CD4-positive, alpha-beta T cell treated with Interleukin-1 beta for 1 hour (primary cell): ENCODE measurements at places on chromosomes 3 and 15.

DNA sequence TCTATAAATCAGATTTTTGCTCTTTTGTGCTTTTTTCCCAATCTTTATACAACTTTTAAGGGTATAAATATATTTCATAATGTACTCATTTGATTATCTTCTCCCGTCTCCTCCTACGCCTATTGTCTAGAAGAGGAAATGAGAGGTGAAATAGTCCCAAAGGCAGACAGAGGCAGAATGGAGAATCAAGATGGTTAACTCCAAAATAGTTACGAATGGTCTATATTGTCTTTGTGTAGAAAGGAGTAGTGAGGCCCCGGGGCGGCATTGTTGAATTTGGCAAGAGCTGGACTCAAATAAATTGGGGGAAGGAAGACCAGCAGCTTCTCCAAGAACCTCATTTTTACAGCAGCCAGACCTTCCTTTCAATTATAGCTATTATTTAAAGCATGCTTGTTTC, 23.9 kb downstream of the ITPR1 start:
- no peak for DNase-seq

DNA sequence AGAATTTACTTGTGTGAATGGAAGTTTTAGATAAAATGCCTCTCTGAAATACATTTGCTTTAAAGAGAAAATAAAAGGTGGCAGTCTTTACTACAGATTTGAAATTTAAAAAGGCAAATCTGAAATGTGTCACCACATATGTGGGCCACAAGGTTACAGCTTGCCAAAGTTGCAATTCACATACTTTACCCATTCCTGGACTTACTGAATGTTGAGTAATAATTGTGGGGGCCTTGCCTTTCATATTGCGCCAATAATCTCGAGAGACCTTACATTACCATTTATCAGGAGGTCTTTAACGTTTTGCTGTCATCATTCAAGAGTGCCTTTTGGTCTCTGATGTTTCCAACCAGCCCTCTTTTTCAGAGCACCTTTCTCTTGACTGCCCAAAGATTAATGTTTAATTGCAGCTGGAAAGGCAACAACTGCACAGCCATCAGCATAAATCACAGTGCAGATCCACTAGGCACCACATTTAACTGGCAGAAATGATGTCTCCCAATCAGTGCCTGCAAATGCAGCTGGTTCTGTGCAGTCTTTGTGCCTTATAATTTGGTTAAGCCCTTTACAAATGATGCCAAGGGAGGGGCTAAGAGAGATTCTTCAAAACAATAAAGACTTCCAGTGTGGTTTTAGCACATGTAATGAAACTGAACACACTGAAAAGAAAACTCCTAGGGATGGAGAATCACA, 206.8 kb downstream of the MAGI1 start:
- DNase-seq: no peak

DNA sequence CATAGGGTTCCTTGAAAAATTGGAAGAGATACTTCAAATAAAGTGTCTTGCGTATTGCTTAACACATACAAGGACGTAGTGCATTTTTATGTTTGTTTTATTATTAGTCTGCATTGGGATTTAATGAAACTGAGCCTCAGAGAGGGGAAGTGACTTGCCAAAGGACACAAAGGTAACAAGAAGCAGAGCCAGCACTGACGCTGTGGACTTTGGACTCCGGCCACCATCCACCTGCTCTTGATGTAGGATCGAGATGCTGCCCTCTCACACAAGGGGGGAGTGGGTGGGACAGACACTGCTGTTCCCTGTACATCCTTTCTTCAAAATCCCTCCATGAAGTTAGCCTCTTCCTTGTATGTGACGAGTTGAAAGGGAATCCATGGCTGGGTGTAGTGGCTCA, 435.4 kb upstream of the RGMA start:
- DNase-seq: no peak

DNA sequence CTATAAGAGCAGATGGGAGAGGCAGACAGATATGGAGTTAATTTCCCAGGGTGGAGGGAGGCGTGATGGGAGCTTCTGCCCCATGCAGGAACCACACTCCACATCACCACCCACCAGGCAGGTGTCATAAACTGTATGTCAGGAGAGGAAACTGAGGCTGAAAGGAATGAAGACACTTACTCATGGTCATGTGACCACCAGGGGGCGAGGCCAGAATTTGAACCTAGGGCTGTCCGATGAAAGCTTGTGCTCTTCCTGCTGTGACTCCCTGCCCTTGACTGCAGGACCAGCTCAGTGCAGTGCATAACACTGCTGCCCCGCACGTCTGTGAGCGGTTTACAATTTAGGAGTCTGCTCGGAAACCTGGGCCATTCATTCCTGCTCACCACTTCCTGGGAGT, 28.8 kb downstream of the NUP210 start:
- DNase-seq: peak; percentile 37

- DNase-seq: no peak
Measured at GRCh38 chr3:9757427-9757826, 7.7 kb downstream of the OGG1 start.

GRCh38 chr15:57215326-57215725, 161.0 kb upstream of the CGNL1 start:
- no peak for DNase-seq

- no peak for DNase-seq
Measured at GRCh38 chr15:88061452-88061851, 195.1 kb downstream of the NTRK3 start.

DNA sequence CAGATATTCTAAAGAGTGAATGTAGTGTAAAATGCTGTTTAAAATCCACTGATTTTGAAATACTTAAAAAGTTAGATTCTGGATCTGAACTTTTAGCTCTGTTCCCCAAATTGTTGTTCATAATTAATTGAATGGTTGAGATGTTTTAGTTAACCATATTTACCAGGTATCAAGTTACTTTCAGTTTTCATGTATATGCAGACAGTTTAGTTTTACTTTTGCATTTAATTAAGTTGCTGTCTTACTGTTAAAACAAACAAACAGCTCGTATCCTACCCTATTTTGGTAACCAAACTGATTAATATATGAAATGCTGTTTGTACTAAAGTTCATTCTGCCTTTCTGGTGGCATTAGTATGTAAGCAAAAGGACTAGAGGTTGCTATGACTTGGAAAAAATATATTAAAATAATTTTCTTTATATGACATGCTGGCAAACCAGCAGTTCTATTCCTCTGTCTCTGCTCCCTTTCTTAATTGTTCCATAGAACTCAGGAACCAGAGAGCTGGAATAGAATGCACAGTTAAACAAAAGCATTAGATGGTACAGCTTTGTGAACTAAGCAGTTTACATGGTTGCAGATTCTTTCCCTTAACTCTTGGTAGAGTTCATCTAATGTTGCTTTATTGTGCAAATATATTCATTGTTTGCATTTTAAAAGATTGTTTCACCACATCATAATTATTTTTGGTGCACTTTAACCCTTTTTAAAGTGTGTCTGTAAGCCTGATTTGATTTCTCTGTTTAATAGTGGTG, 39.5 kb upstream of the SCAANT1 start:
- no peak for DNase-seq

DNA sequence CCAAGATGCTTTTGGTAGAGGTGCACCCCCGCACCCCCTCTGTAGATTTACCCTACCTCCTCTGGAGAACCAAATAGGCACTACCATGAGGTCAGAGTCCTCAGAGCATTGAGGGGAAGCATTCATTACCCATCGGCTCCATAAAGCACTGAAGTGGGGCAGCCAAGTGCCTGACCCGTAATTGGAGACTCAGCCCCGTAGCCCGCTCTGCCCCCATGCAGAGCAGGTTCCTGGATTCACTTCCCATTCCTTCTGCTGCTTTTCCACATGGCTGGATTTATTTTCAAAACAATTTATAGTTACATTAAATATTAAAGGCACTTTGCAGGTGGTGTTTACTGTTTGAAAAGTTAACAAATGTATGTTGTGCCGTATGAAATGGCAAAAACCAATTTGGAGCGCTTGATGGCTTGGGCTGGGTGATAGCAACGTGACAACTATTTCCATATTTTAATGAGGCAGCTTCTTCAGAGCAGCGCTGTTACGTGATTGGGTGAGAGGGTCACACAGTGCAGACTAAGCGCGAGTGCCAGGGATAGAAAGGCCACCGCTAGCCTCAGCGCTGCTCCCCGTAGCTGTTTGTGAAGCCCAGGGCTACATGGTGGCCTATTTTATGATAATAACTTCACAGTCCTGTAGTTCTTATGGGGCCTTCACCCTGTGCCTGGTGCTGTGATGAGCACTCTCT, 373.8 kb upstream of the PROK2 start:
- no peak for DNase-seq

- peak; percentile 80 for DNase-seq
Measured at GRCh38 chr3:15629860-15630597, 28.5 kb downstream of the BTD start.

DNA sequence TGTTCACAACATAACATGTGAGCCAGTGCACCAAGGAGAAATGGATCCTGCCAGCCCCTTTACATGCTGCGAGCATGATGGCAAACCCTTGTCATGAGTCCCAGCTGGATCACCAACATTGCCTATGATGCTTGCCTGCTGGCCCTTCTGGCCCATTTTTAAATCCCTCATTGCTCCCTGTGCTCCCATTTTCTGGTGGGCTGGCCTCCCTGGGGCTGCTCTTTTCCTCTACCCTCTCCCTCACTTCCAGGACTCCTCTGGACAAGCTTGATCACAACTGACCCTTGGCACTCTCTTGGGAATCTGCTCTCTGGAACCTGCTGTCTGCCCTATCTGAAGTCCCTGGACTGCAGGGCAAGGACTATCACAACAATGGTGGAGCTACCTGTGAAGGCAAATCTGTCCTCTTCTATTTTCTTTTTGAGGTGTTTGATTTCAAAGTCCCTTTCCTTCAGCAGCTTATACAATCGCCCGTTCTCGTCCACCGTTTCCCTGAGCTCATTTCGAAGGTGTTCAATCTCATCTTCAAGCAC, 16.3 kb downstream of the CCDC13 start:
- no peak for DNase-seq

- no peak for DNase-seq
Measured at GRCh38 chr15:57256939-57257338, 119.4 kb upstream of the CGNL1 start.

DNA sequence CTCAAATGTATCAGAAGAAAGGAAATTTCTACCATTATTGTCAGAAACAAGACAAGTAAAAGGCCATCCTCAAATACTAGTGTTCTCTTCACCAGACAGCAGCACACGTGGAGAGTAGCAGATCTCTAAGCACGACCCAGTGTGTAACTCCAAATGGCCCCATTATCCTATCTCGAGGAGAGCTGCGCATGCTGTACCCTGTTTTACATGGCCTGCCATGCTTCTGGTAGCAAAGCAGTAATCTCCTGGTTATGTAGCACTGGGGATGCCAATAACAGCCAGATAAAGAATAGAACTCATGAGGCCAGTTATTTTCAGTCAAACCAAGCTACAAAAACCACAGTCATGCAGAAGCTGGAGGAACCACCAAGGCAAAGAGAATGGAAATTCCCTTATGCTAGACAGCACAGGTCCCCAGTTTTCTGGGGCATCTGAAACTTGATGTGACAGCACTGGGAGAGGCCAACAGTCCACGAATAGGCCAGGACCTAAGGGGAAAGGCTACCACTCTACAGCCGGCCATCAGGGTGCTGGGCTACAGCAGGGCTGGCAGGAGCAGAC, 73.0 kb downstream of the LIPC start:
- no peak for DNase-seq

GRCh38 chr15:59177317-59177660, 29.4 kb upstream of the LDHAL6B start:
- peak; percentile 15 for DNase-seq

- no peak for DNase-seq
Measured at GRCh38 chr3:45546716-45547701, 47.5 kb upstream of the LIMD1 start.

GRCh38 chr3:172673210-172673679, 37.6 kb downstream of the NCEH1 start:
- peak; percentile 58 for DNase-seq

GRCh38 chr3:115877615-115877899, 254.2 kb downstream of the GAP43 start:
- DNase-seq: no peak

GRCh38 chr3:39118079-39118478, 10.6 kb downstream of the TTC21A start:
- DNase-seq: no peak

DNA sequence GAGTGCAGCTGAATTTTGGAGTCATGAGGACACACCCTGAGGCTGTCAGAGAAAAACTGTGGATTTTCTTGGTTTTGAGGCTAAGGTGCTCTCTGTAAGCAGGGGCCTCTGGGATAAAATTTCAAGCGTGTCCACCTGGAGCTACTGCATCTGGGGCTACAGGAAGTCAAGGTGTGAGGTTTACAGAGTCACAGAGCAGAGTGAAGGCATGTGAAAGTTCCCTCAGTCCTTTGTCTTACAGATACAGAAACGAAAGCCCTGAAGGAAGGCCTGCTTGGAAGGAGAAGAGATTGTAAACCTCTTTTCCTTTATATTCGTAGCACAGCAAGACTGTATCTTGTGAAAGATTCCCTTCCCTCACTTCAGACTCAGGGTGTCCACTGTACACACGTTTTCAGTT, 138.6 kb downstream of the OPA1 start:
- no peak for DNase-seq

DNA sequence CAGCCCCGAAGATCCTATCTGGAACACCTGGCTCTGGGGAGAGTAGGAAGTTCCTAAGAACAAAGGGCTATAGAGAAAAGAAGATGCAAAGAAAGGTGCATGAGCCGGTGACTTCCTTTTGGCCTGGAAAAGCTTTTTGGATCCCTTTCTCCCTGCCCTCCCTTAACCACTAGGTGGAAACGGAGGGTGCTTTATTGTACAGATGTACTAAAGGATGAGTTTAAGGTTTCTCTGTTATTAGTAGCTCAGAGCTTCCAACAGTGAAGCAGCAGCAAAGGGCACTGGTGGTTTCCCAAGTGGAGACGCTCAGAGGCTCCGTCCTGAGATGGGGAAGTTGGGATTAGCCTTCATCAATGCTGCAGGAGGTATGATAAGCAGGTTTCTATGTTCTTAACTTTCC, 5.9 kb upstream of the ADGRG7 start:
- no peak for DNase-seq

GRCh38 chr3:46709157-46709654, 8.0 kb downstream of the TMIE start:
- DNase-seq: no peak

DNA sequence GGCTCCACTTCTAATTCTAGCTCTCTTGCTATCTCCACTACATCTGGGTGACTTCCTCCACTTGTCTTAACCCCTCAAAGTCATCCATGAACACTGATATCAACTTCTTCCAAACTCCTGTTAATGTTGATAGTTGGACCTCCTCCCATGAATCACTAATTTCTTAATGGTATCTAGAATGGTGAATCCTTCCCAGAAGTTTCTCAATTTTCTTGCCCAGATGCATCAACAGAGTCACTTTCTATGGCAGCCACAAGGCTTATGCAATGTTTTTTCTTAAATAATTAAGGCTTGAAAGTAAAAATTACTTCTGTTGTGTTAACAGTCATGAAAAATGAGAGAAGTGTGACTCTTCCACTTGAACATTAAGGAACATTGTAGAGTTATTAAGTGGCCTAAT, 164.3 kb downstream of the PCCB start:
- no peak for DNase-seq

DNA sequence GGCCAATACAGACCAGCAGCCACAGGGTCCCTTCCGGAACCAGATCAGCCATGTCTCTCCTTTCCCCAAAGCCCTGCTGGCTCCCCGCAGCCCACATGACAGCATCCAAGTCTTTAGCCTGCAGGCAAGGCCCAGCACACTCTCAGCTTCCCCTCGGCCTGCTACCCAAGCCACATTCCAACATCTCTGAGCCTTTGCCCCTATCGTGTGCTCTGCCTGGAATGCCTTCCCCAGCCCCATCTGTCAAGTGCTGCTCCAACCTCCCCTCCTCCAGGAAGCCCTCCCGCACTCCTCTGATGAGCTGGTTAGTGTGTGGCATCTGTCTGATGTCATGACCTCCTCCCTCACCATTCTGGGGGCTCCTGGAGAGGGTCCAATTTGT, 8.5 kb downstream of the PLXND1 start:
- no peak for DNase-seq

- peak; percentile 71 for DNase-seq
Measured at GRCh38 chr3:149970716-149971402, at the start of gene PFN2. TSS of gene PFN2 (minus strand) at chr3:149970895. CDS start at chr3:149970856, 39 bp downstream.
